ENCODE measurements at places on chromosomes 5 and 9.

DNA sequence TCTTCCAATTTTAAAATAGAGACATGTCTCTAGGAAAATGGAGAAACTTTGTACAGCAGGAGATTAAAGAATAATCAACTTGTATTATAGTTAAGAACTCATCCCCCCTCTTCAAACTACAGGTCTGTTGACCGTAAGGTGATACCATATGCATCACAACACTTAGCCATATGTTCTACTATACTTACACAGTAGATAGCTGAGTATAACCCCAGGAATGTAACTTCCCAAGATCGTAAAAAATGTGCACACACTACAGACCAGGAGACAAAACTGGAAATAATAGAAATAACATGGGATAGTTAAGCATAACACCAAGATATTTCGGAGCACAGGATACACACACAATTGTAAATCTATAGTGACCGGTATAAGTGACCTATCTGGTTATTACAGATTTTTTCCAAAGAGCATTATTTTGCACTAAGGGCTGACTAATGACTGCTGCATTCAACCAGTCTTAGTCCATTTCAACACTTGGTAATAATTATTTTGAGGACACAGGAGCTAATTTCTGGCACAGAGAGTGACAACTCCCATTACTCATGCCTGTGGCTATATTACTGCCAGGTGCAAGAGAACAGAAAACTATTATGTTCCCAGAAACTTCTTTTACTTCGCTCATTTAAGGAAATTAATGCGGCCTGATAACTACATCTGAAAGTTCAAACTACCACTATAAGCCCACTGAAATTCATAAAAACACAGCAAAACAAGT, 15.4 kb upstream of the ZNF622 start:
- DNase-seq, result no peak

DNA sequence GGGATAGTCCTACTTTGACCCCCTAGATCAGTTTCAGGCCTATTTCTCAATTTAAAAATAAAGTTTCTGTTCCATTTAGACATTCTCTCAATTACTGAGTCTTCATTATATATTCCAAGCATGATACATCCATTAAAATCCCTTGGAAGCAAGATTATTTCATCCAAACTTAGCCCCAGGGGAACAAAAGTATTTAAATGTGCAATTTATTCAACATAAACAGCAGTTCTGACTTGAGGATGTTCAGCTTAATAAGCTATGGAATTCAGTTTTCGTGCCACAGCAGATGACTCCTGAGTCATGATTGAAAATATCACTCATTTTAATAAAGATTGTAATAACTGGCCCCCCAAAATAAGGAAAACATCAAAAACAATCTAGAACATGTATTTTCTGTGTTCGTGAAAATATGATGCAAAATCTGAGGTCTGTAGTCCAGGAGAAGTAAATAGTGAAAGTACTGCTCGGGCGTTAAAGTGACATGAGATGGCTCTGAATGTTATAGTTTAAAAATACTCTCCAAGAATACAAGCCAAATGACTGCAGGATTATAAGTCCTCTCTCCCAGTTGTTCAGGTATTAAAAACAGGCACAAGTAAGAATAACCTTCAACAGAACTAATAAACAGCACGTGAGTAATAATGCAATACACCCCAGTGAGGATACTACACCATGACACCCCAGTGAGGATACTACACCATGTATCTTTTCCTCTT, 67.1 kb downstream of the RETREG1 start:
- DNase-seq, result no peak

DNA sequence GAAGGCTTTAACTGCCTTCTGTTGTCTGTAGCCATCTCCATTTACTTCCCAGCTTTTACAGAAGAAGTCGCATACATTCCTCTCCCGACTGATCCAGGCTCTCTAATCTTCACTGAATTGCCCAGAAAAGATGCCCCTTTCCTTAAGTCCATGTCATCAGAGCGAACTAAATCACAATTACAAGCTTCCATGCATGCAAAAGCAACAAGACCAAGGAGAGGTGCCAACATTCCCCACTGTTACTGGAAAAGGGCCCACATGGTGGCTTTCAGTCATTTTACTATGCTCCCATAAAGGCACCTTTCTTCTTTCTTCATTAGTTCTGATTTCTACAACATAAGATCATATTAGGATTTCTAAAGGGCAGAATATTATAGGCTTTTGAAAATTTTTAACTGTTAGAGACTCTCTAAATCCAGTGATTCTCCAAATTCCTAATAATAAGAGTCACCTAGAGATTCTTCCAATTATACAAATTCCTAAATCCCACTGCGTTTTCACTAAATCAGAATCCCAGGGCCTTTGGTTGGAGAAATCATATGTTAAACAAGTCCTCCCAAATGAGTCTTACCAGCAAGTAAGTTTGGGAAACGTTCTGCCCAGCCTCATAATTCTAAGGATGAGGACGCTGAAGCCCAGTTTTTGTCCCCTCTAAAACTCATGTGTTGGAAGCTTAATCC, 17.0 kb upstream of the ZFR start:
- DNase-seq, result no peak

DNA sequence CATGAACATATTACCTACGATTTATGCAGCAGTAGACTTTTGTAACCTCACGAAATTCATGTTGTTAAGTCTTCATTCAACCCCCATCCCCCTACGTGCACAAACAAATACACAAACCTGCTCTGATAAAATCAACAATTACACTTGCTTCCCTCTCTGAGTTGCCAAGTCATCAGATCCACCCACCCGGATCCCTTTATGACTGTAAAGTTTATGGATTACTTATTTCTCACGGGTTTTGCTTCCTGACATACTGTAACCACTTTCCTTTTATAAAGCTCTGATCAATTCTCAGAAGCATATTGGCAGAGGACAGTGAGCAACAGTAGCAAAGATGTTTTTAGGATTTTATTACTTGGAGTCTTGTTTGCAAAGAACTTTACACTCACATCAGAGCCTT, 70.5 kb downstream of the MLLT3 start:
- no peak for DNase-seq

Measured in HEK293T (cell line).